ENCODE measurements at places on chromosomes 6 and 20.

GRCh38 chr6:134020071-134020470, 32.4 kb downstream of the SLC2A12 start:
- DNase-seq, result no peak

DNA sequence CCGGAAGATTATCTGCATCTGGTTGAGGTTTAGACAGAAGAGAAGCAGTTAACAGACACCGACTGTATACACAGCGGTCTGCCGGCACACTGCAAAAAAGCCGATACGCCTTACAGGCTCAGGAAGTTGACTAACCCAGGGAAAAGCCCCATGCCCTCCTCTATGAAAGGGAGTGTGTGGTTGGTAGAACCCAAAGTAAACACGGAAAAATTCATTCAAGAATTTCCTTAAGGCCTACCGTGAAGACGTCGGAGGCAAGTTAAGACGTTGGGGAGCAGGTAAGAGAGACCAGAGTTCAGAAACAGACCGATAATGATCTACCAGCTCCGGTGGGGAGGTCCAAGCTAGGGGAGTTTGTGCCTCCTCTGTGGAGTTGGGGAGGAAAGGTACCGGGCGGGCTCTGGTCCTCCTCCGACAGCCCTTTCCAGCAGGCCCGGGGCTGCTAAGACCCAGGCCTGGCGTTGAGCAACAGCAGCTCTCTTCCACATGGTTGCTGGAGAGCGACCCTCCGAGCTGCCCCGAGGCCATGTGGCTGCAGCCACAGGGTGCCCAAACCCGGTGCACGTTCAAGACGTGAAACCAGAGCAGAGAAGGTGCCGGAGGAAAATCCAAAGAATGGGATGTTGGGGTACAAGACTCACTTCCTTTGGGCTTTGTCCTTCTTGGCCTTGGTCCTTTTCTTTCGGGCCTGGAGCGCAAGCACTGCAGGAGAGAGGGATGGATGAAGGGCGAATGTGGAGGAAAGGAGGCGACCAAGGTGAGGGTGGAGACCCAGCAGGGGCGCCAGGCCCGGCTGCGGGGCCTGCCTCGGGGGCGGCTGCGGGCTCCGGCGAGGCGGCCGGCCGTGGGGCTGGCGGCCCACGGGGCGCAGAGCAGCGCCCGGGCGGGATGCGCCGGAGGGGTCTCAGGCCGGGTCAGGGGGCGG, 809 bp downstream of the SRPK1 start:
- peak; percentile 19 for DNase-seq

DNA sequence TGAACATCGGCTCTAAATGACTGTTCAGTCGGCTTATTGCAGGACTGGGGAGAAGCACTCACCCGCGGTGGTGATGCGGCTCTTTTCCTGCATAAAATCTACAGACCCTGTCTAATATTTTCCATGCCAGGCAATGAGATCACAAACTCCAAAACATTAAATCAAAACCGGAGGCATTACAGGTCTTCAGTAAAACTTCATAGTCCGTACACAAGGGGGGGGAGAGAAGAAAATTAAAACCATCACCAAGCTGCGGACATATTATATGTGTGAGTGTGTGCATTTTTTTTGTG, 6.3 kb upstream of the PAX1 start:
- no peak for DNase-seq

GRCh38 chr6:3631877-3632276, 119.6 kb downstream of the PXDC1 start:
- no peak for DNase-seq

GRCh38 chr6:9623228-9623832, 791.5 kb downstream of the TFAP2A start:
- no peak for DNase-seq

DNA sequence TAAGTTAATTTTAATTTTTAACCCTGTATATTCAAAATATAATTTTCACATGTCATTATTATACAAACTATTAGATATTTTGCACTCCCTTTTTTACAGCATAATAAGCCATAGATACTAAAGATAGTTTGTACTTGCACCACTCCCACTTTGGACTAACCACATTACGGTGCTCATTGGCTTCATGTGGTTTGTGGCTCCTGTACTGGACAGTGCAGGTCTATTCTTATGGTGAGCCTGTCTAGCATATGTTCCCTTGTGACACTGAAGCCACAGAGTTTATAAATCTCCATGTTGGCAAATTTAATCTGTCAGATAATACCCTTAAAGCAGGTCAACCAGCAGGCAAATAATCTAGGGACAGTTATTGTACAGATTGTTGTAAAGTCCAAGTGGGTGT, 354.4 kb upstream of the KCNQ5 start:
- DNase-seq, result no peak

DNA sequence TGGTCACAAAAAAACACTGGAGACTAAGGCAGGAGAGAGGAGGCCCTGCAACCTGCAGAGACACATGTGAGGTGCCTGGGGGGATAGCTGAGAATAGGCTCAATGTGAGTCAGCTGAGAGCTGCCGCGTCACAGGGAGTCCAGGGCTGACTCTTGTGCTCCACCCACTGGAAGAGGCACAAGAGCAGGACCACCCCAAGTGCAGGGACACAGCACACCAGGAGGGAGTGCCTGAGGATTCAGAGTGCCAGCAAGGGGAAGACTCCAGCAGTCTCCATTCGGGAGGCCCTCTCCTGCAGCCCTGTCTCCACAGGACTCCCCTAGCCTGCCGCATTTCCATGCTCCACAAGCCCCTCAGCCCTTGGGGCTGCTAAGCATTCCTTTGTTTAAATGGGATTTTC, 105.5 kb downstream of the HUS1B start:
- no peak for DNase-seq

GRCh38 chr20:41563087-41563486, 55.1 kb downstream of the CHD6 start:
- no peak for DNase-seq

DNA sequence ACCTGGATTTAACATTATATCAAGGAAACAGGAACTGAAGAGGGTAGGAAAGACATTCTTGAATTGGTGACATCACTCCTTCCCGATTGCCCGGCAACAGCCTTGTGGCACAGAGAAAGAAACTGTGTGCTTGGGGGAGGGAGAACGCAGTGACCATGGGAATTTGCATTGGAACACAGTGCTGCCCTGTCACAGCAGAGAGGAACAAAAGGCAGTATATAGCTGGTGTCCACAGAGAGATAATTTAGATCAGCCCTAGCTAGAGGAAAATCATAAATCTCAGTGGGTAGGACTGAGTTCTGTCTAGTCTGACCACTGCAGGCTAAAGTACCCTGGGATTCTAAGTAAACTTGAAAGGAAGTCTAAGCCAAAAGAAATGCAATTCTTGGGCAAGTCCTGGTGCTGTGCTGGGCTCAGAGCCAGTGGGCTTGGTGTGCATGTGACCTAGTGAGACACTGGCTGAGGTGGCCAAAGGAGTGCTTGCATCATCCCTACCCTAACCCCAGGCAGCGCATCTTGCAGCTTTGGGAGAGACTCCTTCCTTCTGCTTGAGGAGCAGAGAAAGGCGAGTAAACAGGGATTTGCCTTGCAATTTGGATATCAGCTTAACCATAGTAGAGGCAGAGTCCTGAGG, 697.6 kb downstream of the HACE1 start:
- no peak for DNase-seq

DNA sequence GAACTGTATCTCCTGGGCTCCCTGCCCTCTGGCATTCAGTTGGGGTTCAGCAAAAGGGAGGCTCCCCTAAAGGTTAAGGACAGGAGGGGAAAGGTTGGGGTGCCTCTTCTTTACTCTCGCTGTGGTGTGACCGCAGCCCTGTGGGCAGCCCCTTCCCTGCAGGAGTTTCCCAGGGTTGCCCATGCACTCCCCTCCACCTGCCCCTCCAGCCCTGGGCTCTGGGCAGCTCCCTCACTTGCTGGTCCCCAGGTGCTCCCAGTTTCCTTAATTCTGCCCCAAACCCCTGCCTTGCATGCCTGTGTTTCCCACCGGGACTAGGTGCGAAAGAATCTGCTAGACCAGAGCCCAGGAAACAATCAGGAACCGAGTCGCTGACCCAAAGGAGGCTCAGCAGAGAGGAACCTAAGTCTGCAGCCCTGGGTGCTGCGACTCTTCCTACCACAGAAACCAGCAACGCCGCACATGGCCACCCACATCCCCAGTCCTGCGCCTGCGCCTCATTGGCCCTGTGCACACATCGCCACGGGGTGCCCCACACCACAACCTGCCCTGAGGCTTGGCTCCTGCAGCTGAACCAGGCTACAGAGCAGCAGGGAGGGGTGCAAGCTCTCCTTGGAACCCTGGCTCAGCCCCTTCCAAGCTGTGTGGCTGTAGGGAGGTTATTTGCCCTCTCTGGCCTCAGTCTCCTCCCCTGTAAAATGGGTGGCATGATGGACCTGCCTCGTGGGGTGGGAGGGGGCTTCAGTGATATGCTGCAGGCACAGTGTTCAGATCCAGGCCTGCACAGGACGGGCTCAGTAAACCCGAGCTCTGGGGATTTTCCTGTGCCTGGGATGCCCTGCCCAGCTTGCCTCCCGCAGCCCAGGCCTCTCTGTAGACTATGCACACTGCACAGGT, 487.6 kb downstream of the PREX1 start:
- no peak for DNase-seq

DNA sequence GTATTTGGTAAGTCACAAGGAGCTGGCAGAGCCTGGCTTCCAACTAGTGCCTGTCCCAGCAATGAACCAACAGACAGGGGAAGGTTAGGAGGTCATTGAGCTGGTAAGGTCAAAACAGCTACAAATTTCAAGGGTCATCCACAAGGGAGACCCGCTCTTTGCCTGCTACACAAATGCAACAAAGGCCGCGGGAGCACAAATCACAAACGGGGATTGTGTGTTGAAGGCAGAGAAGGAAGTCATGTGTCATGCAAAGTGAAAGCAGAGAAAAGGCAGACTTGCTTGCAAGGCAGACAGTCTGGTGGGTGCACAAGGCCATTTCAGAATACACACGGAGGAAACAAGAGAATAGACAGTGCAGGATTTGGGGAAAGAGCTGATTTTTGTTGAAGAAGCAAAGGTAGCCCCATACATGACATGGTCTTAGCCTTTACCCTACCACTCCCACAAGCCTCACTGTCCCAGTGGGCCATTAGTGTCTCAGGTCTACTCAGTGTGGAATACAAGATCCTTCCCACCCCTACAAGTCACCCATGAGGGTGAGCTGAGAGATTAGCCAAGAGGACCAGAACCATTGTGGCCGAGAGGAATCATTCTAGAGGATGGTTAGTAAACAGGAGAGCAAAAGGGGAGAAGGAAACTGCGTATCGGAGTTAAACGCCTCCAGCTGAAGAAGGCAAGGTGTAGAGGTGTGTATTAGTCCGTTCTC, 18.1 kb upstream of the SAMHD1 start:
- no peak for DNase-seq

GRCh38 chr20:60255415-60255814, 297.2 kb downstream of the CDH26 start:
- DNase-seq, result no peak

GRCh38 chr20:49219924-49220831, 962 bp downstream of the DDX27 start:
- DNase-seq, result no peak

GRCh38 chr6:25277857-25278256, 1.3 kb upstream of the CARMIL1 start:
- no peak for DNase-seq

GRCh38 chr6:154012852-154013251, 26.2 kb upstream of the OPRM1 start:
- DNase-seq, result no peak

GRCh38 chr6:97059473-97059872, 134.9 kb downstream of the KLHL32 start:
- DNase-seq, result no peak

DNA sequence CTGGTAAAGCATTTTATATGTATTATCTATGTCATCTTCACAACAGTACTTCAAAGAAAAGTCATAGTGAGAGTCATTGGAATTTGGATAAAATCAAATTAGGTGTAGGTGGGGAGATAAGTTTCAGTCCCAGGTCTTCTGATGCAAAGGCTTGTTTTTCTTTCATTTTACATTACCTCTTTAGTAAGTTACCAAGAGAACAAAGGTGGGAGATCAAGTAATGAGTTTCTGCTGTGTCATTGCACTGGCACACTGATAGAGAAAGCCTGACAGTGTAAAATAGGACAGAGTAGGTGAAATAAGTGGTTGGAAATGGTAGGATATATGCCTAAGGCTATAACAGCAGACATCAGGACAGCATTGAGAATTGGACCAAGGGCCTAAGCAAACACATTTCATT, 250.4 kb downstream of the NKAIN2 start:
- no peak for DNase-seq

- DNase-seq, result no peak
These were observed 341.7 kb downstream of the PREX1 start for GRCh38 chr20:48486065-48486464.
